ENCODE measurements at places on chromosomes 4 and X.
A peak's percentile ranks its signal among the peaks of the same experiment; 100 is the strongest.

DNA sequence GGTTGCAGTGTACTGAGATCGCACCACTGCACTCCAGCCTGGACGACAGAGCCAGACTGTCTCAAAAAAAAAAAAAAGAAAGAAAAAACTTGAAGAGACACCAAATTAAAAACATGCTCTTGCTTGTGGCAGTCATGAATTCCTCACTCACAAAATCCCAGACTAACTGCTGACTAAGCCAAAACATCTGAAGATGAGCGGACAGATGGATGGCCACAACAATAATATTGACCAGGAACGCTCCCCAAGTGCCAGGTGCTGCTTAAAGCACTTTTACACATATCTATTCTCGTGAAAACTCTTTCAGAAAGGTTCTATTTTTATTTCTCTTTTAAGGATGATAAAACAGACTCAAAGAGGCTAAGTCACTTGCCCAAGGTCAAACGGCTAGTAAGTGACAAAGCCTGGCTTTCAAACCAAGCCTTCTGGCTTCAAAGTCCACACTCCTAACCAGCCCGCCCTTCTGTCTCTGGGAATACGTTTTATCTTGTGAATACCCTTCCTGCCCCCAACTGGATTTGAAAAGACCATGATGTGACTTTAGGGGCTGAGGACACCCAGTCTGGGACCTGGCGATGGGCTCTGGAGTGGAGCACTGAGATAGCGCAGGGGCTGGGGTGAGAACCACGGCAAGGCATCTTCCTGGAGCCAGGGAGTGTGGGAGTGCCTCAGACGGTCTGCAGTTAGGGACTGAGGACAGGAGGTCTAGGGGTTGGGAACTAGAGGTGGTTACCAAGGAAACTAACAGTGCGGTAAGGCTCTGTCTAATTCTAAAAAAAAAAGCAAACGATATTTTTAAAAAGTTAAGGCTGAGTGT, 9.5 kb upstream of the CXCR3 start:
- DNase-seq: no peak

DNA sequence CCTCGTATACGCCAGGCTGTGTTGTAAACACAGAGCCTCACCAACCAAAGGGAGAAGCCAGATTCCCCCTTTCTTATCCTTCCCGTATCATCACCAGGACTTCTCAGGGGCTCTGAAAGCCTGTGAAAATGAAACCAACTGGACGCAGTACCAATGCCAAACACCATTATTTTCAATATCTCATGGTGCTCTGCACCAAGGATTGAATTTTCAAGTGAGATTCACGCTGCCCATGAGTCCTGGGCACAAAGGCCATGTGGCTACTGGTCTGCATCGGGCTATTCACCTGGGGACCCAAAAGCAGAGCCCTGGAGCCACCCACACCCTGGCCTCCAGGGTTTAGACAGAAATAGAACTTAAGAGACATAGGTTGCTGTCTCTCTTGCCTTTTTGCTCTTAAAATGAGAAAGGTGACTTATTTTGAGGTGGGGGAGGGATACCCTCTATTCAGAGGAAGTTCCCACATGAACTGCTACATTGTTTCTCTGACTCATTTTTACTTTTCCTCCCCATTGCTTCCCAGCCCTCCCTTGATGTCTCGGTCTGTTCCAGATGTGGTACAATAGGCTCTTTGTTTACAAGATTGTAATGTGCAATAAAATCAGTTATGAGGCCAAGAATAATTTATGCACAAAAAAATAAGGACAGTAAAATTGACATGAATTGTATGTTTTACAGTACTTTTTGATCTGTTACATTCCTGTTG, 55.4 kb downstream of the MAML3 start:
- no peak for DNase-seq

DNA sequence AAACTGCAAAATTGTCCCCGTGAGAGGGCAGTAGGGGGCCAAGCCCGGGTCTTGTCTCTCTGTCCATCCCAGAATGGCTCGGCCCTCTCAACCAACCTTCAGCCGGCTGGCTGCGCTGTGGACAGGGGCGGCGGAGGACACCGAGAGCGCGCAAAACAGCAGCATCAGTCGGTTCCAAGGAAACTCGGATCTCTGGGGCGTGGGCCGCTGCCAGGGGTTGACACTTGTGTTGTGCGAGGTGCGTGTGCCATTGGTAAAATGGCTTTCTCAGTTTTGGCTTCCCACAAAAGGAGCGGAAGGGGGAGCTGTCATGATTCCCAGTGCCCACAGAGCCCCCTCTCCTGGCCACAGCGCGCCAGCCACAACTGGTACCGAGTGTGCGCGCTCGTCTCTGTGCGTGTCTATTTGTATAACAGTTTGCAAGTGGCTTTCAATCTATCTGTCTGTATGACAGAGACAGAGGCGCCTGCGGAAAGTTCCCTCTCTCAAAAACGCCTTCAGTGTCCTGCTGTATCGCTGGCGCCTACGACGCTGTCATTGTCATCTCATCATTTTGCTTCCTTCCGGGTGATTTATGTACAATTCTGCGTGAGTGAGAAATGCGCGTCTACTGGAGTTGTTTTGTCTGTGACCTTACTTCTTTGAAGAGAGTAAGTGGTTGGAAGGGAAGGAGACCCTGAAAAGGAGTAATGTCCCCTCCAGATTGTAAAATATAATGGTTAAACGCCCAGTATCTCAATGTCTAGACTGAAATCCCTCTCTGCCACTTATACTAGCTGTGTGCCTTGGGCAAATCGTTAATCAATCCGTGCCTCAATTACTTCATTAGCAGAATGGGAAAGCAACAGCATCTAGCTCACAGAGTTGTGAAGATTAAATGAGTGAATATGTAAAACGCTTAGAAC, 1.8 kb downstream of the DKK2 start:
- DNase-seq: peak; percentile 32

DNA sequence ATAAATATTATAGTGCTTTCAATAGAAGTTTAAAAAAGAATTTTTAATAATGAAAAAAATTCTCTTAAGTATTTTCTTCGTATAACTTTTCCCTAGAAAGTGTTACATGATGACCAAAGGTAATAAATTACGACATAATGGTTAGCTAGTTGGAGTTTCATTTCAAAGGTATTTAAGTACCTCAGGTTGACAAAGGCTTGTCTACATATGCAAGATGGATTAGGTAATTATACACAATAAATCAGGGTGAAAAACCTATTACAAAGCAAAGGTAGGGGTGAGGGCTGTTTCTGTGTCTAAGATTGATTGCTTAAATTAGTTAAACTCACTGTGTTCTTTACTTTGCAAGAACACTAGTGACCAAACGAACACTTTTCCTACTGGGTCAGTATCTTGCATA, 508.5 kb upstream of the FAT1 start:
- DNase-seq: no peak

- DNase-seq: no peak
Measured at GRCh38 chrX:2502120-2502667, 1.4 kb upstream of the DHRSX start.
